HAP-1 (cell line): ENCODE measurements at places on chromosomes 5 and 9.

GRCh38 chr9:93658184-93658925 is 82.0 kb downstream of the PHF2 start:
- no peak for DNase-seq

DNA sequence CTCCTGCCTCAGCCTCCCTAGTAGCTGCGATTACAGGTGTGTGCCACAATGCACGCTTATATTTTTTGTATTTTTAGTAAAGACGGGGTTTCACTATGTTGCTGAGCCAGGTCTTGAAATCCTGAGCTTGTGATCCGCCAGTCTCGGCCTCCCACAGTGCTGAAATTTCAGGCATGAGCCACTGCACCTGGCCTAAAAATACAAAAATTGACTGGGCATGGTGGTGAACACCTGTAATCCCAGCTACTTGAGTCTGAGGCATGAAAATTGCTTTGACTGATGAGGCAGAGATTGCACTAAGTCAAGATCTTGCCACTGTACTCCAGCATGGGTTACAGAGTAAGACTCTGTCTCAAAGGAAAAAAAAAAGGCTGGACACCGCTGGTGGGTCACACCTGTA is 13.1 kb upstream of the DYNC2I2 start:
- no peak for DNase-seq

DNA sequence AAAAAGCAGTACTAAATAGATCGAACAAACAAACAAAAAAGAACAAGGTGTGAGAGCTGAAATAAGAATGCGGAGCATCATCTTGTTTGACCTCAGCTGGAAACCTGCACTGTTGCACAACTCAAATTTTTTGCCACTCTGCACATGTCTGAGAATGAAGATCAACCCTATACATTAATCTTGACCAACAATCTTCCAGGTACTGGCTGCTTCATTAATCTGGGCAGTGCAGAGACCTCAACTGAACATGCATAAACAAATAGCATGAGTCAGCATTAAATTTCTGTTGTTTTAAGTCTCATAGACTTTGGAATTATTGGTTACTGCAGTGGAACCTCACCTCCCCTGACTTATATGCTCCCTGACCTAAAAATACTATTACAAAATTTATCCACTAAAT is 114.6 kb upstream of the FTMT start:
- DNase-seq: no peak

GRCh38 chr9:129888293-129889121 is 53.2 kb downstream of the USP20 start:
- DNase-seq: no peak

GRCh38 chr9:72013292-72013760 is 47.1 kb downstream of the C9orf57 start:
- DNase-seq: no peak

GRCh38 chr9:9992936-9993335 is 619.9 kb downstream of the PTPRD start:
- DNase-seq: no peak

- DNase-seq: no peak
These were observed 7.9 kb upstream of the NEUROG1 start for GRCh38 chr5:135543485-135544304.

- DNase-seq: no peak
These were observed 6.5 kb upstream of the EBF1 start for GRCh38 chr5:159106193-159106568.
